Left lung (tissue), 14 donors: ENCODE measurements at places on chromosomes 2 and 18. TPM values are rescaled to one million over a fixed set of nuclear protein-coding genes. Genes with fewer than 3 reads are reported as not detected.

DNA sequence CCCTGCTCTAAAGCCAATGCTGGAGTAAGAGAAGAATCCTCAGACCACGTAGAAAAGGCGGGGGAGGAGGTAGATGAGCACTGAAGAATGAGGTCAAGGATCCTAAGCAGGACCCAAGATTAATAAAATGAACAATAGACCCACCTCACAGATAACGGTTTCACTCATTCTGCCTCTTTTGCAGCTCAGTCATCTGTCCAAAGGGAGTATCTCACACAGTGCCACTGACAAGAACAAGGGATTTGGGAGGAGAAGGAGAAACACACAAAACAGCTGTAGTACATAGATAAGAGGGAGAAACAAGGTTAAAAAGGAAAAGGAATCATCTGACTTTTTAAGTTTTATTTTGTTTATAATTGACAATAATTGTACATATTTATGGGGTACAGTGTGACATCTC lies 30.9 kb upstream of the SULT1C4 start:
- H3K4me3 ChIP-seq = no peak overlapping the region
- no peak for DNase-seq
- H3K27me3 ChIP-seq = no peaks in the 10 kb centered on the region

RAPH1 gene
- 70.7 TPM for total RNA-seq

CCDC74B gene
- 1.1 TPM for total RNA-seq

SH2D6 gene
- total RNA-seq = 0.90 TPM

COL3A1 gene
- total RNA-seq = 1,354 TPM

DNA sequence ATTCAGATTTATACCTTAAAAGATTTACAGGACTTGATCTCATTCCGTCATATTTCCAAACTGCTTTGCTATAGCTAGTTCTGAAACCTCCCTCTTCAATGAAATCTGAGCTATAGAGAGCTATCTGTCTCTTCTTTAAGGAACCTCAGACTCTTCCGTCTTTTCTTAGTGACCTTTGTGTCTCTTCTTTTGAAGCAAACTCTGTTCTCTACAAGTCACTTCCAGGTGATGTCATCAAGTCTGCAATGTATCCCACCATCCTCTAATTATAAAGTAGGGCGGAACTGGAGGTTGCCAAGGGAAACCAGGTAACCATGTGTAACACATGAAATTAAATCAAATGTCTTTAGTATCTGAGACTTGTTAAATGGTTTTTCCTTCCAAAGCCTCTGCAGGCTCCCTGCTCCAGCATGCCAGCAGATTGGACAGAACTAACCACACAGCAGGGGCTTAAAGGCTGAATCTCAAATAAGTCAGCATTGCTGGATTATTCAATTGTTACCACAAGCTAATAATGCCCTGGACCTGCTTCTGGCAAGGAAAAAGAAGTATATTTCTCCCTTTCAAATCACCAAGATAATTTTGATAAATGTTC lies 41.2 kb upstream of the PEX13 start:
- H3K27me3 ChIP-seq = no peaks in the 10 kb centered on the region
- H3K36me3 ChIP-seq = peaks cover 4% of the 10 kb centered on the region
- DNase-seq = no peak
- peaks cover 6% of the 10 kb centered on the region for H3K4me1 ChIP-seq
- H3K27ac ChIP-seq = no peak overlapping the region
- no peak overlapping the region for H3K4me3 ChIP-seq

DNA sequence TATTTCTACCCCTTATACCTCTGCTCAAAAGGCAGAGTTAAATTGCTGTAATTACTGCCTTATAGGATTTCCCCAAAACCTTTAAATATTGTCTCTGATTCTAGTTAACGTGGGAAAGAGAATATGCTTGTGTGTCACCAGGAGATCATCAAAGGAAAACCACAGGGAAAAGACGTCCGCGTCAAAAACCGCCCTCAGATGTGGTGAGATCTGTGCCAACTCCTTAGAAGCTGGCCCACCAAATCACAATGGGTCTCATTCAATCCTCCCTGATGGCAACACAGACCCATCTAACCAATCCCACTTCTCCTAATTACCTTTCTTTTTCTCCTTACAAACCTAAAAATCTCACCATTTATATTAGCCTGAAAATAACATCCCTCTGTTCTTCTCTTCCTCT lies 25.4 kb downstream of the VPS54 start:
- peaks cover 9% of the 10 kb centered on the region for H3K4me1 ChIP-seq
- DNase-seq = no peak
- no peaks in the 10 kb centered on the region for H3K27me3 ChIP-seq
- H3K4me3 ChIP-seq = no peak overlapping the region
- H3K36me3 ChIP-seq = no peaks in the 10 kb centered on the region

- H3K27ac ChIP-seq = no peak overlapping the region
- H3K4me3 ChIP-seq = no peak overlapping the region
- no peaks in the 10 kb centered on the region for H3K36me3 ChIP-seq
- no peaks in the 10 kb centered on the region for H3K27me3 ChIP-seq
Measured at GRCh38 chr18:3998698-3999333, 456.3 kb downstream of the DLGAP1 start.

C1QL2 gene
- total RNA-seq = not detected

ANKRD62 gene
- total RNA-seq = 0.20 TPM

UGT1A10 gene
- total RNA-seq = not detected

KRTCAP3 gene
- total RNA-seq = 34.0 TPM

GRCh38 chr2:202249521-202250253 lies 11.3 kb upstream of the SUMO1 start:
- H3K27me3 ChIP-seq = no peaks in the 10 kb centered on the region
- no peak overlapping the region for H3K4me3 ChIP-seq
- no peaks in the 10 kb centered on the region for H3K36me3 ChIP-seq
- no peaks in the 10 kb centered on the region for H3K4me1 ChIP-seq

GALNT13 gene
- 2.0 TPM for total RNA-seq

STK16 gene
- 26.3 TPM for total RNA-seq

GRCh38 chr2:133940134-133940533 lies 313.7 kb upstream of the MGAT5 start:
- H3K27me3 ChIP-seq = no peaks in the 10 kb centered on the region
- no peak overlapping the region for H3K27ac ChIP-seq
- H3K4me1 ChIP-seq = no peaks in the 10 kb centered on the region
- DNase-seq = no peak
- H3K4me3 ChIP-seq = no peak overlapping the region

- no peak overlapping the region for H3K4me3 ChIP-seq
- peaks cover 19% of the 10 kb centered on the region for H3K36me3 ChIP-seq
- H3K4me1 ChIP-seq = peaks cover 95% of the 10 kb centered on the region
- DNase-seq = no peak
- H3K27ac ChIP-seq = peak overlapping the region; percentile 52
Measured at GRCh38 chr2:54602736-54603322, 120.6 kb upstream of the EML6 start.

DNA sequence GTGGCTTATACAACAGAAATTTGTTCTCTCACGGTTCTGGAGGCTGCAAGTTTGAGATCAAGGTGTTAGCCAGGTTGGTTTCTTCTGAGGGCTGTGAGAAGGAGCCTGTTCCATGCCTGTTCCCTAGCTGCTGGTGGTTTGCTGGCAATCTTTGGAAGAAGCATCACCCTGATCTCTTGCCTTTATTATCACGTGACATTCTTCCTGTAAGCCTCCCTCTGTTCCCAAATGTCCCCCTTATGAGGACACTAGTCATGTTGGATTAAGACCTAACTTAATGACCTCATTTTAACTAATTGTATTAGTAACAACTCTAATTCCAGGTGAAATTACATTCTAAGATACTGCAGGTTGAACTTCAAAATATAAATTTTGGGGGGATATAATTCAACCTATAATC lies 135.2 kb downstream of the DPP10 start:
- H3K4me3 ChIP-seq = no peak overlapping the region
- H3K36me3 ChIP-seq = no peaks in the 10 kb centered on the region
- no peaks in the 10 kb centered on the region for H3K4me1 ChIP-seq
- no peak overlapping the region for H3K27ac ChIP-seq
- no peaks in the 10 kb centered on the region for H3K27me3 ChIP-seq
- DNase-seq = no peak

- H3K4me3 ChIP-seq = no peak overlapping the region
- peaks cover 14% of the 10 kb centered on the region for H3K36me3 ChIP-seq
- H3K27me3 ChIP-seq = no peaks in the 10 kb centered on the region
- DNase-seq = peak; percentile 18
- peak overlapping the region; percentile 49 for H3K27ac ChIP-seq
Measured at GRCh38 chr18:57666818-57667497, 45.3 kb upstream of the NARS1 start.

GRCh38 chr2:26901326-26902183 lies 53.6 kb downstream of the DPYSL5 start:
- DNase-seq = no peak
- H3K27ac ChIP-seq = no peak overlapping the region
- no peaks in the 10 kb centered on the region for H3K4me1 ChIP-seq
- no peaks in the 10 kb centered on the region for H3K27me3 ChIP-seq
- no peak overlapping the region for H3K4me3 ChIP-seq
- H3K36me3 ChIP-seq = no peaks in the 10 kb centered on the region

DNA sequence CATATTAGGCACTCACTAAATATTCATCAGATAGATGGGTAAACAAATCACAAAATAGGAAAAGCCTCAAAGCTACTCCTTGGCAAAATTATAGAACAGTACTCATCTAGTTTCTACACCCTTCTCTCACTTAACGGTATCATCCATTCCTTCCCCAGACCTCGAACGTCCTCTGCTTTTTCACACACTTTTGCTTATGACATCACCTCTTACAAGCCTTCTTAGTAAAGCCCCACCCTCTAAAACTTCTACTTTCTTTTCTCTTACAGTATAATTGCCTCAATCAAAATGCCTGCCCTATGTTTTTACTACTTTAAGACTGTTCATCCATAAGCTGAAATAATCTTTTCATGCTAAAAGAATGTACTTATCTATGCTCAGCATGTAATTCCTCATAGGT lies 8.1 kb downstream of the CHN1 start:
- H3K36me3 ChIP-seq = no peaks in the 10 kb centered on the region
- peaks cover 2% of the 10 kb centered on the region for H3K27me3 ChIP-seq
- H3K4me1 ChIP-seq = peaks cover 4% of the 10 kb centered on the region
- DNase-seq = no peak
- no peak overlapping the region for H3K4me3 ChIP-seq

DNA sequence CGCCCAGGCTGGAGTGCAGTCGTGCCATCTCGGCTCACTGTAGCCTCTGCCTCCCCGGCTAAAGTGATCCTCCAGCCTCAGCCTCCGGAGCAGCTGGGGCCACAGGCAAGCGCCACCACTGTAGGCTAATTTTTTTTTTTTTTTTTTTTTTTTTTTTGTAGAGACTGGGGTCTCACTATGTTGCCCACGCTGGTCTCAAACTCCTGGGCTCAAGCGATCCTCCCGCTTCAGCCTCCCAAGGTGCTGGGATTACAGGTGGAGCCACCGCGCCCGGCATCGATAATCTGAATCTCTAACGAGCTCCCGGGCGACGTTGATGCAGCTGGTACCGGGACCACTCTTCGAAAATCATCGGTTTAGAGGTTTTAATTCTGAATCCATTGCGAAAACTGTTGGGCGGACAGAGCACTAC lies 520 bp upstream of the CYP20A1 start:
- no peaks in the 10 kb centered on the region for H3K27me3 ChIP-seq
- no peak for DNase-seq
- peaks cover 14% of the 10 kb centered on the region for H3K4me1 ChIP-seq
- peak overlapping the region; percentile 77 for H3K4me3 ChIP-seq

GREB1 gene
- 3.1 TPM for total RNA-seq

DNA sequence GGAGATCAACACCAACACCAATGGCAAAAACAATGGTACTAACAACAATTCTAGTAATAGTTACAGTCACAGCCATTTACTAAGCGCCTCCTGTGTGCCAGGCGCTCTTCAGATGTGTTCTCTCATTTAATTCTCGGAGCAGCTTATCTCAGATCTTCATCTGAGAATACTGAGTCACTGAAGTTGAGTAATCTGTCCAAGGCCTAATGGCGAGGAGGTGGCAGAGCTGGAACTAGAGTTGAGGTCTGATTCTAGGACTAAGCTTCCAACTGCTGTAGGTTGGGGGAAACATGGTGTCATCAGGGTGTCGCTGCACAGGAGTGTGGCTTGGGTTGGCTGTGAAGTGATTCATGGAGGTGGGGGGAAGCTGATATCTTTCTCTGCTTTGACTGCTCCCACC lies 156.1 kb downstream of the DYSF start:
- no peak overlapping the region for H3K4me3 ChIP-seq
- DNase-seq = no peak
- H3K4me1 ChIP-seq = no peaks in the 10 kb centered on the region
- H3K36me3 ChIP-seq = peaks cover 78% of the 10 kb centered on the region
- no peaks in the 10 kb centered on the region for H3K27me3 ChIP-seq
- H3K27ac ChIP-seq = no peak overlapping the region

DNA sequence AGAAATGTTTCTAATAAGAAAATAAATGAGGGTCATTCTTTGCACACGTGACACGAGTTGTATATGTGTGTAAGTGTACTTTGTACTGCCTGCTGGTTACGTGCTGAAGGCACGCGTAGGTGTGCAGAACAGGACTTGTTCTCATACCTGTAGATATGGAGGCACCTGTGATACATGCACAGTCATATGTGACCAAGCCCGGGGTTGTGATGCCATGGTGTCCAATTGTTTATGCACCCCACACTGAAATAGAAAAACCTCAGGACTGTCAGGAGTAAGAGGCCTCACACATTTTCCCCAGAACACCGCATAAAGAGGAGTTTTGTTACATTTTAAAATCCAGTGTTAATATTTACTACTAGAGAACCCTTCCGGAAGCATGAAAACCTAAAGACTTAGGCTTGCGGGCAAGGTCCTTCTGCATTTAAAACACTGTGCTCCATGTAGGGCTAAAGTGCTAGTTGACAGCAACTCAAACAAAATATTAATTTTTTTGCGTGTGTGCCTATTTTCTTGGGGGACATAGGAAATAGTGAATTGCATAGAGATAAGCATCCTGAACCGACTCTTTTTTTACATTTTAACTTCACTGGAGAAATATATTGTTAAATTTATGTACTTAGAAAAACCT lies 9.3 kb downstream of the TSHZ1 start:
- H3K36me3 ChIP-seq = no peaks in the 10 kb centered on the region
- no peaks in the 10 kb centered on the region for H3K27me3 ChIP-seq
- H3K4me1 ChIP-seq = no peaks in the 10 kb centered on the region
- H3K4me3 ChIP-seq = no peak overlapping the region
- H3K27ac ChIP-seq = no peak overlapping the region

PROM2 gene
- total RNA-seq = 5.6 TPM

DNA sequence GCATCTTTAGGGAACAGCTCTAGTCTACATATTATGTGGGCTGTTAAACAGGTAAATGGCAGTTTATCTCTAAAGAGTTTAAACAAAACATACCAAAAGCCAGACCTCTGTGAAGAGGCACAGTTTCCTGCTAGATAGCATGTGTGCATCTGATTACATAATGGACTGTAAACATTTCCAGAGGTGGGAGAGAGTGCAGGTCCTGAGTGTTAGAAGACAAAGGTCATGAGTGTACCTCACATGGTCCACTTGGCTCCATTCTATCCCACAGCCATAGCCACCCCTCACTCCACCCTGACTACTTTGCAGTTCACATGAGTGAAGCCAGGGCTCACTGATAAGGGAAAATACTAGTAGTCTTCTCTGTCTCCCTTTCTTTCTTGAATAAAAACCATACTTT lies 233.4 kb downstream of the MTX2 start:
- no peaks in the 10 kb centered on the region for H3K27me3 ChIP-seq
- no peak overlapping the region for H3K4me3 ChIP-seq
- no peaks in the 10 kb centered on the region for H3K4me1 ChIP-seq
- no peak overlapping the region for H3K27ac ChIP-seq

- no peaks in the 10 kb centered on the region for H3K36me3 ChIP-seq
- no peaks in the 10 kb centered on the region for H3K27me3 ChIP-seq
- no peak overlapping the region for H3K4me3 ChIP-seq
- no peak overlapping the region for H3K27ac ChIP-seq
- H3K4me1 ChIP-seq = peaks cover 17% of the 10 kb centered on the region
- no peak for DNase-seq
Measured at GRCh38 chr2:225008179-225008856, 34.0 kb downstream of the DOCK10 start.

GRCh38 chr2:34547900-34548299 lies 948.8 kb upstream of the FAM98A start:
- H3K27ac ChIP-seq = no peak overlapping the region
- H3K27me3 ChIP-seq = no peaks in the 10 kb centered on the region
- no peak overlapping the region for H3K4me3 ChIP-seq
- DNase-seq = no peak

SNED1 gene
- total RNA-seq = 36.4 TPM
